Brain microvascular endothelial cell (primary cell): ENCODE measurements at places on chromosomes 13 and 19.

DNA sequence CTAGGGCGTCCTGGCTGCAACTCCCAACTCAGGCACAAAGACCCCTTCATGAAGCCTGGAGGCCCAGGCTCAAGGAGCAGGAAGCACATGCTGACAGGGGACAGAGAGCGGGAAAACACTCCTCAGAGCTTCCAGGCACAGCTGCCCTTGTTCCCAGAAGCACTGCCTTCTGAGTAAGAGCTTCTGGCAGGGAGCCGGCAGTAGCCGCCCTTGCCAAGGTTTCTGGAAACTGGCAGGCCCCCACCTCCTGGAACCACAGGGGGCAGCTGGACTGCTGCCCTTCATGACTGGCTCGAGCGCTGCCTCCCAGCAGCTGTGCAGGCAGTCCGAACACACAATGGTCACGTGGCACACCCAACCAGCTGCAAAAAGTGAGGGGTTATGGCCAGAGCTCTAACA lies 33.6 kb upstream of the EPHX3 start:
- peak; percentile 86 for DNase-seq

GRCh38 chr19:46015687-46016425 lies 7.0 kb downstream of the PGLYRP1 start:
- no peak for DNase-seq

DNA sequence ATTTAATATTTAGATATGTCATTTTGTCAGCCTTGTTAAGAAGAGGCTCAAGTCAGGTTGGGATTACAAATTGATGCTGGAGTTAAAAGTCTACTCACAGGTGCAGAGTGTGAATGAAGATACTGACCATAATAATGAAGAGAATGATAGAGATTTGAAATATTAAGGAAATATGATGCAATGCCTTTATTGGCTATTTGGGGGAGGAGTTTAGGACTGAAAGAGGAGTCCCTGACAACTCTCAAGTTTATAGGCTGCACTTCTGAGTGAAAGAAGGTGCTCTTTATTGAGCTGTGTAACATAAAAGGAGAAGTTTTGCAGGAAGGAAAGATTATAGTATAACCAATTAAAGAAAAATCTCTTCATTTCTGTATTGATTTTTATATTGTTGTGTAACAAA lies 827.7 kb upstream of the PCDH9 start:
- no peak for DNase-seq

GRCh38 chr19:42108527-42109389 lies 23.5 kb downstream of the POU2F2 start:
- peak; percentile 84 for DNase-seq

- no peak for DNase-seq
Measured at GRCh38 chr13:106001443-106001842, 534.0 kb downstream of the EFNB2 start.

GRCh38 chr13:71803066-71803465 lies 63.9 kb downstream of the DACH1 start:
- no peak for DNase-seq

- no peak for DNase-seq
Measured at GRCh38 chr13:40058757-40059236, 403.3 kb downstream of the COG6 start.

- DNase-seq = no peak
Measured at GRCh38 chr19:48596679-48597465, 9.7 kb upstream of the SPACA4 start.

- DNase-seq = peak; percentile 41
Measured at GRCh38 chr19:1854542-1855039, 6.3 kb upstream of the REXO1 start.

- DNase-seq = no peak
Measured at GRCh38 chr13:38849315-38849714, 141.3 kb downstream of the STOML3 start.

GRCh38 chr19:37982655-37983054 lies 75.6 kb downstream of the SIPA1L3 start:
- DNase-seq = no peak

GRCh38 chr13:37134411-37135041 lies 29.1 kb upstream of the CSNK1A1L start:
- DNase-seq = peak; percentile 96

GRCh38 chr13:61247149-61247936 lies 168.3 kb downstream of the PCDH20 start:
- DNase-seq = no peak

DNA sequence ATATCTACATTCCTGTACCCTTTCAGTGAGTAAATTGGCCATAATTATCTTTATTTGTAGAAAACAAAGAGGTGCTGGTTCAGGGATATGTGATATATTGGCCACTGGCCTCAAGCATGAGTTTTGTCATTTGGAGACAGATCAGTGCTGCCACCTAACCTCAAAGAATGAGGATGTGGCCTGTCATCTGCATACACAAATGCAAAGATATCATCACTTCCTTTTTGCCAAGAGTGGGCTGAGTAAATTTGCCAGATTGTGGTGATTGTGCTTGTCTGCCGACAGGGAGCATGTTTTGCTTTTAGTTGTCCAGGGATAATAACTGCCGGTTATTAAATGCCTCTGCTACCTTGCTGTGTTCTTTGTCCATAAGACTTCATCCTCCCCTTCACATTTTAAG lies 44.2 kb downstream of the WASF3 start:
- DNase-seq = peak; percentile 43

- DNase-seq = no peak
Measured at GRCh38 chr19:41901707-41902360, 18.9 kb downstream of the ARHGEF1 start.

GRCh38 chr19:33946535-33947264 lies 150.0 kb downstream of the KCTD15 start:
- DNase-seq = no peak

DNA sequence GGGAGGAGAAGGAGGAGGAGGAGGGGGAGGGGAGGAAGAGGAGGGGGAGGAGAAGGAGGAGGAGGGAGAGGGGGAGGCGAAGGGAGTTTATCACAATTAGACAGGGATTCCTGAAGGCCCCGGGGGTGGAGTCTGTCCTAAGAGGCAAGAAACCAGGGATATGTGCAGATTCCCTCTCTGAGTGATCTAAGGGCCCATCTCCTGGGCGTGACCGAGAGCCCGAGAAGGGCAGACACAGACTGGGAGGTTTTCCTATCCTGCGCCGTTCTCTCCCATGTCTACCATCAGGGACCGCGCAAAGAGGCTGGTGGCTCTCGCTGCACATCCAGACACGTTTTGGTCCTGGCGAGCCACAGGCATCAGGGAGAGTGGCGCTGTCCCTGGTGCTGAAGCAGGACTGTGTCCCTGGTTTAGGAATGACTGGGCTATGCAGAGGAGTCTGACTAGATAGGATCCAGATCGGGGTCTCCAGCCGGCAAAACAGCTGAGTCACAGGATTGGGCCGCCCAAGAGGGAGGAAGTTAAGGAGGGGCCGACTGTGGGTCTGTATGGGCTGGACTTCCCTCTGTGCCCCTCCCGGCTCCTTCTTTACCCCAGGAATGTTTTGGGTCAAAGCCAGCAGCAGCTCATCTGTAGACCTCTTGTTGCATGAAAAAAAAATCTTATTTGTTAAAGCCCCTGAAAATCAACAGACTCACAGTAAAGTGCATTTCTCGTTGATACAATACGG lies 17.9 kb upstream of the ZNF175 start:
- DNase-seq = peak; percentile 70

DNA sequence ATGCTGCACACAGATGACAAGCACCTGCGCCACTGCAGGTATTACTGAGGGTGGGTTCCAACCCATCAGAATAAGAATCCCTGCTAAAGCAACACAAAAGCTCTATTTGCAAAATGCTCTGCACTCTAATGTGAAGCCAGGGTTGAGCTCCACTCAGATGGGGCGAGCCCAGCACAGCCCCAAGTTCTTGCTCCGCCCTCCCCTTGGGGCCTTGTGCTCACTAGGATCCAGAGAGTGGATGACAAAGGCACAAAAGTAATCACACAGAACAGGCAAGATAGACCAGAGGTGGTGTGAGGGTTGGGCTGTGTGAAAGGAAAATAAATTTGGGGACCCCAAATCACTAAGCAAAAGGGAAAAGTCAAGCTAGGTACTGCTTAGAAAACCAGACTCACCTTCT lies 8.2 kb upstream of the ZNF611 start:
- no peak for DNase-seq

DNA sequence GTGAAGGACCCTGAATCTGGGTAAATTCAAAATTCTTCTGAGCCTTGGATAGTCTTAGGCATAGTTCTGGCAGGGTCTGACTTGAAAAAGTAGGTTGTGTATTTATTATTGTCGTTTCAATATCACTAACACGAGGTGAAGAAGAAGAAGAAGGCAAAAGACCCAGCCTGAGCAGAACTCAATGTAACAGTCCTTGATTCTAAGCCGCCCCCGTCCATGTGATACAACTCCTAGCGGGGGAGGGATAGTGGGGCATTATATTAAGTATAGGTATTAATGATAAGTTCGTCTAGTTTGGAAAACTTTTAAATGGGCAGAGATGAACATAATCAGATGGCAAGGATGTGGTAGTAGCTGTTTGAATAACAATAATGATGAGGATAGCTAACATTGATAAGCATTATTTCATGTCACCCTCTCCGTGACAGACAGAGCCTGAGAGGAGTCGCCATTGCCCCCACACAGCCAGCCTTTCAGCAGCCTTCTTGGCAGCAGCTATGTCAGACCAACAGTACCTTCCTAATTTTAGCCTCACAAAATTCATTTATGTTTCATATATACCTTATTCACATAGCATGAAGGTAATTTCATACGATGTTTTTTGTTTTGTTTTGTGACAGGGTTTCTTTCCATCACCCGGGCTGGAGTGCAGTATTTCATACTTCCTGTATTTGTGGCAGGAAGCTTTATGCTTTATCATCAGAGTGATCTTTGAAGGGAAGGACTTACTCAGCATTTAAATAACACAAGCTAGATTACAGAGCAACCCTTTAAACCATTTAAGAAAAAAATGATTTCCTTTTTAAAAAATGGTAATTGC lies 64.4 kb upstream of the NPAS1 start:
- no peak for DNase-seq

GRCh38 chr13:87497426-87497825 lies 173.7 kb upstream of the SLITRK5 start:
- DNase-seq = no peak

DNA sequence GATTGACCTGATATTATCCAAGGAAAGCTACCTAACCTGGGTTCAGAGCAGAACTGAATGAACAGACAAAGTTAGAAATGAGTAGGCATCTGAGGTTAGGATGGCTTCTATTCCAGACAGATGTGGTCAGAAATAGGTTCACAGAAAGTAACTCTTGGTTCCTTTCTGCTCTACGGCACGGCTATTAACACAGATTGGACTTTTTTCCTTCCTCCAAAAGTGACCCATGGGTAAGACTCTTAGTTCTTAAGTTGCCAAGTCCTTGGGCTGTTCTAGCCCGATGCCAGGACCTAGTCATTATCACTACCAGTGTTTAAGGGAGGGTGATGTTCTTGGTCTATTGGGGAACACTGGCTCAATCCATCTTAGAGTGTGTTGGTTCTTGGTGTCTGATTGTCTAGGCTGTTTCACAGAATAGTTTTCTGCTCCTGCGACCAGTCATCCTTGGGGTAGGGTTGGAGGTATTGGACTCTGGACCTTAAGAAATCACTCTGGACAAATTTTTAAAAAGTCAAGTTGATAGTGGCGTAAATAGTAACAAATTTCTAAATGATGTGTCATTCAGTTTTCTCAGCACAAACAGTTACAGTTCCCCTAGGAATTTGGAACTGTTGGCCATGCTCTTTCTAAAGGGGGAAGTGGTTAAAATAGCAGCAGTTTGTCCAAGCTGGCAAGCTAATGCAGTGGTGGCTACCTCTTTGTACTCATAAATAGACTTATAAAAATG lies 60.1 kb upstream of the MYCBP2 start:
- peak; percentile 56 for DNase-seq

DNA sequence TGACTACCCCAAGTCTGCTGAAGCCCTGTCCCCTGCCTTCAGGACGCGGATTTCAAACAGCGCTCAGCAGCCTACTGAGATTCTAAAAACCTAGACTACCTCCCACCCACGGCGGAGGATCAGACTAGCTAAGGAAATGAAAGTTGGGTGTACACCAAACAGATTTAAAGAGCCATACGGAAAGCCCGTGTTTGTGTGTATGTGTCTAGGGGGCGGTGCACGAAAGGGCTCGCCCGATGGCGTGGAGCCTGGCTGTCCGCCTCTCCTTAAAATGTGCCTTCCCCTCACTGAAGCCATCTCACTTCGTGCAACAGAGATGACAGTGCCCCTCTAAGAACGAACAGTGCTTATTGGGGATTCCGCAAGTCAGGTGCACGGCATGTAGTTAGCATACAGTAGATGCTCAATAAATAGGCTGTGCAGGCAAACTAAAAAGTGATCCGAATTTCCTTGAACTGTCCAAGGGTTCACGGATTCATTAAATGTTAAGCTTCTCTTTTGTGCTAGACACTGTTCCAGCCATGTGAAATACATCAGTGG lies 639 bp downstream of the LENG1 start:
- no peak for DNase-seq

DNA sequence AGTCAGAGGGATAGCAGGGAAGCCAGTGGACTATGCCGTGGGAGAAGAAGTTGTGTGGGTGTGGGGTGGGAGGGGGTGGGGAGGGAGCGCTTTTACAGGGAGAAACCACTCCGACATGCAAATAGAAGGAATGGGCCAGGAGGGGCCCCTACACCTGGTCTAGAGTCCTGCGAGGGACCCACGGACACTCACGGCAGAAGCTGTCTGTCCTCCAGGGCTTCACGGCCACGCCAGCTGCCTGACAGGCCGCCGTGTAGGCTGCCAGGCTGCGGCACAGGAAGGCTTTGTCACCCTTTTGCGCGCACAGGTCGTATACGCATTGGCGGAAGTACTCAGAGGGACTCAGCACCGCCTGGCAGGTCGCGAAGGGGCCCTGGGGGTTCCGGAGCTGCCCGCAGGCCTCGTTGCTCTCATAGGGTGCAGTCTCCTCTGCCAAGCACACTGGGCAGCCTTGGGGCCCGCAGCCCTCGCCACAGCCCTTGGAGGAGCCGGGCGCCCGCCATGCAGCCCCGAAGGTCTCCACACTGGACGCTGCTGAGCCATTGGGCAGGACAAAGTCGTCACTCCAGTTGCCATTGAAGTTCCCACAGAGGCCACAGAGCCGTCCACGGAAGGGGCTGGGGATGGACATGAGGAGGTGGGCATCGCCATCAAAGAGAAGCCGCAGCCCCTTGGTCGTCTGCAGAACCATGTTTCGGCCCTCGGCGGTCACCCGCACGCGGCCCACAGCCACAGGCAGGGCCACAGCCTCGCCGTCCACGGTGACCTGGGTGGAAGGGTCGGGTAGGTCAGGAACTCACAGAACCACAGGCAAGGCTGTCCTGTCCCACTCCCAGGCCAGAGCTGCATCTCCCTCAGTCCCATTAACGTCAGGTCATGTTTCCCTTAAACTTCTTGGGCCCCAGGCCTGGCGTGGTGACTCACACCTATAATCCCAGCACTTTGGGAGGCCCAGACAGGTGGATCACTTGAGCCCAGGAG lies 26.0 kb upstream of the FBL start:
- no peak for DNase-seq

DNA sequence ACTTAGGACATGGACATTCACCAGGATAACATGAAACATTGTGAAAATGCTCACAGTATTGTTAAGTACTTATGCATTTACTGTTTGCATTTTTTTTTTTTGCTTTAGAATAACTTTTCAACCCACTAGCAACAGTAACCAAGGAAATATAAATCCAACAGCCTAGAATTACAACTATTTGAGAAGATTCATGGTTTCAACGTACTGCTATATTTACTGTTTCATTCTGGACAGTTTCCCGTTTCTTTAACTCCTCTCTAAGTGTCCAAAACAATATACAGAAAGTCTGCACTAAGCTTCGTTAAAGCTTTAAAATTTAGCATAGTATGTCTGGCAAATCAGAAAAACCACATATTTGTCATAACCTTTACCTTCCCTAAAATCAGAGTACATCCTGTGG lies 2.7 kb downstream of the SMAD9 start:
- DNase-seq = no peak
